ENCODE measurements at places on chromosomes 4 and X. TPM values are rescaled to one million over a fixed set of nuclear protein-coding genes. Genes with fewer than 3 reads are reported as not detected.

DNA sequence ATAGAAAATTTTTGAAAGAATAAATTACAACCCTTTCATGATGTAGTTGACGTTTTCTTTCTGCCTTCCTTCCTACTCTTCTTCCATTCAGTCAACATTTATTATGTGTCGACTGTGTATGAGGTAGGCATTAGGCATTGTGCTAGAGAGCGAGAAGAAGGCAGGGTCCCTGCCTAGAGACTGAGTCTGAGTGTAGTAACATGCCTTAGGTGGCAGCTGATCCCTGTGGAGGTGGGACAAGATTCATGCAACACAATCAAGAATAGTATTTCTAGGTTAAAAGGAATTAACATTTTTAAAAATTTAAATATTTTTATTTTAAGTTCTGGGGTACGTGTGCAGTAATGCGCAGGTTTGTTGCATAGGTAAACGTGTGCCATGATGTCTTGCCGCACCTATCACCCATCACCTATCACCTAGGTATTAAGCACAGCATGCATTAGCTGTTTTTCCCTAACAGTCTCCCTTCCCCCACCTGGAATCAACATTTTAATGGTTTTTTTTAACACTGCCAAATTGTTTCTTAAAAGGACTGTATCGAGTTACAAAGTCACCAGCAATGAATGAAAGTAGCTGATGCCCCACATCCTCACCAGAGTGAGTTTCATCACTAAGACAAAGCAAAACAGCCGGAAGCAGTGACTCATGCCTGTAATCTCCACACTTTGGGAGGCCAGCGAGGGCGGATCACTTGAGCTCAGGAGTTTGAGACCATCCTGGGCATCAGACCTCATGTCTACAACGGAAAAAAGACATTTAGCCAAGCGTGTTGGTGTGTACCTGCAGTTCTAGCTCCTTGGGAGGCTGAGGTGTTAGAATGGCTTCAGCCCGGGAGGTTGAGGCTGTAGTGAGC, 84.0 kb downstream of the WWC2 start:
- DNase-seq: peak; percentile 83

Gene C4orf54
- total RNA-seq: not detected

Gene MAGEB16
- total RNA-seq: not detected

DNA sequence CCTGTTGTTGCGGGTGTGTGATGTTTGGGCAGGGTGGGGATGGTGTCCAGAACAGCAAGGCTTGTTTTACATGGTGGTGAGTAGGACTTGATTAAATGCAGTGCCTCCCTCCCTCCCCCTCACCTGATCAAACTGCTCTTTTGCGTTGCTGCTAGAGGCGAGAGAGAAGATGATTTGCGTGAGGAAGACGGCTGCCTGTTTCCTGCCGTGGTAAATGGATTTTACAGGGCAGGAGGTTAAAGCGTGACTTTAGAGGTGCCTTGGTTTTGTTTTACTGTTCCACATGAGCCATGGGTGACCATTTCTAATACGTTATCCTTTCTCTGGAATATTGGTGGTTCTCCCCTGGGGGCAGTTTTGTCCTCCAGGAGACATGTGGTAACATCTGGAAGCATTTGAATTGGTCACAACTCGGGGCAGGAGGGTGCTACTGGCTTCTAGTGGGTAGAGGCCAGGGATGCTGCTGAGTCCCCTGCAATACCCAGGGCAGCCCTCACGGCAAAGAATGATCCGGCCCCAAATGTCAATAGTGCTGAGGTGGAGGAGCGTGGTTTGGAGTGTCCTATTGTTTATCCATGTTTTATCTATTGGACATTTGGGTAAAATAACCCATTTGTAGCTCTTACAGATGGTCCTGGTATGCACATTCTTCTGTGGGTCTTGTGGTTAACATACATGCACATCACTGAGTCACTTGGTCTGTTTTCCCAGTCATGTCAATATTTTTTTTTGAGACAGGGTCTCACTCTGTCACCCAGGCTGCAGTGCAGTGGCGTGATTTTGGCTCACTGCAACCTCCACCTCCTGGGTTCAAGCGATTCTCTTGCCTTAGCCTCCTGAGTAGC, 73.7 kb downstream of the SHROOM2 start:
- no peak for DNase-seq

Gene FAM47C
- not detected for total RNA-seq

- DNase-seq: no peak
Observed at GRCh38 chrX:13482746-13483541, 86.5 kb upstream of the EGFL6 start.

GRCh38 chr4:188297873-188298272, 158.6 kb downstream of the TRIML1 start:
- DNase-seq: peak; percentile 43

DNA sequence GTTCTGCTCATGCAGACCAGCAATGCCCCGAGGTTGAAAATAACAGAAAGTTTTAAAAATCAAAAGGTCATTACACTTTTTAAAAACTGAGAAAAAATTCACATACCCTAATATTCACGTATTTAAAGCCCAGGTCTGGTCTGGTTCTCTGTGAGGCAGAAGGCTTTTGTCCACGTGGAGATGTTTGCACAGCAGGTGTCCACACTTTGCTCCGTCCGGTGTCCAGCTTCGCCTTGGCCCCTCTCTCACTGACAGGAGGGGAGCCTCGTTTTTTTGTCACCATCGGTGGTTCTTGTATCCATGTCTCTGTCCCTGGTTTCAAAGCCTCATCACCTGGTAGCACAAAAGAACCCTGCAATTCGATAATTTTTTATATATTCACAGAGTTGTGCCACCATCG, 434.6 kb upstream of the FRG1 start:
- DNase-seq: no peak

Gene PIN4
- 5.5 TPM for total RNA-seq

- no peak for DNase-seq
Observed at GRCh38 chrX:37367946-37368345, 18.8 kb downstream of the PRRG1 start.

Gene SLBP
- 39.4 TPM for total RNA-seq

DNA sequence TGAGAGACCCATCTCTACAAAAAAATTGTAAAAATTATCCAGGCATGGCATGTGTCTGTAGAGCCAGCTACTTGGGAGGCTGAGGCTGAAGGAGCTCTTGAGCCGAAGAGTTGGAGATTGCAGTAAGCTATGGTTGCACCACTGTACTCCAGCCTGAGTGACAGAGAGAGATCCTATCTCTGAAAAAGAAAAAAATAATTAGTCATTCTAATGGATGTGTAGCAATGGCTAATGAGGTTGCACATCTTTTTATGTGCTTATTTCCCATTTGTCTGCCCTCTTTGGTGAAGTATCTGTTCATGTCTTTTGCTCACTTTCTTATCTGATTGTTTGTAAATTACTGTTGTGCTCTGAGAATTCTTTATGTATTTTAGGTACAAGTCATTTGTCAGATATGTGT, 19.0 kb upstream of the MAML3 start:
- no peak for DNase-seq

Gene SHROOM2
- 2.4 TPM for total RNA-seq

- DNase-seq: no peak
Observed at GRCh38 chrX:129310000-129310399, 213.3 kb downstream of the SMARCA1 start.

Gene IL2RG
- total RNA-seq: not detected

DNA sequence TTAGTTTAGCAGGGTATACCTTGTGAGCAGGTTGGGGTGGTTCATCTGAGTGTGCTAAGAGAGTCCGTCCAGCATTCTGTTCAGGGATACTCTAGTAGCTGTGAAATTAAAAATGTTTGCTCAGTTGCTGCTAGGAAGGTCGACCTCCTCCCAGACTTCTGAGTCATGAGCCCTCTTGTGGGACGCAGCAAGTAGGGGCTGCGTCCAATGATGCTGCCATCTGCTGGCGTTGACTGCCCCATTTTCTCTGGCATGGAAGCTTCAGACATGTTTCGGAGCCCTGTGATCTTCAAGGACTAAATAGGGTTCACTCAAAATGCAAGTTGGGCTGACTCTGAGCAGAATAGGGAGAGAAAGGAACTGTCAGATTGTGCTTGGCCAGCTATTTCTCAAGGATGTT, 201.0 kb upstream of the ARSJ start:
- DNase-seq: no peak

GRCh38 chr4:176150356-176150682, 45.1 kb downstream of the SPATA4 start:
- DNase-seq: peak; percentile 11

Gene TMEM255A
- 0.40 TPM for total RNA-seq

Gene BRCC3
- total RNA-seq: 19.4 TPM

DNA sequence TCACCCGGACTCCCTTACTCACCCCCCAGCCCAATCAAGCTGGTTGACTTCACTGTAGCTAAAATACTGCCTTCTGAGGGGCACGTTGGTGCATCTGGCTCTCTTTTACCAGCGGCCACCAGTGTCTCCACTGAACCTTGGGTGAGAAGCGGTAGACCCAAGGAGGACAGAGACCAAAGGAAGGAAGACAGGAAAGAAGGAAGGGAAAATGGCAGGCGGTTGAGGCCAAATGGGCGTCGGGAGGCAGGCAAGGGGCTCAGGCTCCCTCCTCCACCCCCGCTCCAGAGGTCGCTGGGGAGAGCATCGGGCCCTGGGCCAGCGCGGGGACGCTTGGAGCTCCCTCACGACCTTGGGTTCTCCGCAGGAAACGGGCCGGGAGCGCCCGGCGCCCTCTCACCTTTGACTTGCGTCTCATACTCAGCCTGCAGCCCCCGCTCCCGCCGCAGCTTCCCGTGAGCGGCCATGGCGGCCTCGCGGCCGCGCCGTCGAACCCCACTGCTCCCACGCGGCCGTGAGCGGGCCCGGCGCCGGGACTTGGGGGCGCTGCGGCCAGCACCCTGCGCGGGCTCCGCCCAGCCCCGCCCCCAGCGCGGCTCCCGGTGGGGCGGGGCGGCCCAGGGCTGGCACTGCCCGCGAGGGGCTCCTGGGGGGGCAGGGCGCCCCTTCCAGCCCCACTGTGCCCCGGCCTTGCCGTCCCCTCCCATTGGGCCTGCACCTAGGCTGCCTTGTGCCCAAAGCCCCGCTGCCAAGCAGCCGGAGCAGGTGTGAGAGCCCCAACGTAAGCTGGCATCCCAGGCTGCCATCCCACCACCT, at the start of gene ARHGAP4:
ARHGAP4 (minus strand) TSS at position 526 of the 813 bp plus-strand sequence; CDS start at position 464, 62 bp downstream.
- DNase-seq: no peak

DNA sequence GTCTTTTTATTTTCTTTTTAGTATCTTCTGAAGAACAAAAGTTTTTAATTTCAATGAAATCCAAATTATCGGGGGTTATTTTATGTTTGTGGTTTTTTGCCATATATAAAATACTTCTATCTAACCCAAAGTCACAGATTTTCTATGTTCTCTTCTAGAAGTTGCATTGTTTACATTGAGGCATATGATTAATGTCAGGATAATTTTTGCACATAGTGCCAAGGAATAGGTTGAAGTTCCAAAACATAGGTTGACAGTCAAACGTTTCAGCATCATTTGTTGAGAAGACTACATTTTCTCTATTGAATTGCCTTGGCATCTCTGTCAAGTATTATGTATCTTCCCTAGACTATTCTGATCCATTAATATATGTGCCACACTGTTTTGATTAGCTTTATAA, 64.5 kb downstream of the ANKRD17 start:
- DNase-seq: no peak

Gene HTRA3
- 0.17 TPM for total RNA-seq

GRCh38 chrX:107744868-107745267, 30.7 kb downstream of the TSC22D3 start:
- no peak for DNase-seq

DNA sequence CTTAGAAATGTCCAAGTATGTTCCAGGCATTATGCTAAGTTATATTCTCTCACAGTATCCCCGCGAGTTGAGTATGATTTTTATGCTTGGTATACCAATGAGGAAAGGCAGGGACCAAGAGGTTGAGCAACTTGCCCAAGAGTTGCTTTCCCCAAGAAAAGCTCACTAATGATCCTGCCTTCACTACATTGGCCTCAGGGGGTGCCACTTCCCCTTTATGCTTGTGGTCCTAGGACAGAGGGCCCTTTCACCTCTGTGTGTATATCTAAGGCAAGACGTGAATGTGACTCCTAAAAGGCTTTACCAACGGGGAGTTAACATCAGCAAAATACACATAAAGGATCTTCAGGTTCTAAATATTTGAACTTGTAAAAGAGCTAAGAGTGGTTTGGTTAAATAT, 164.4 kb upstream of the CPEB2 start:
- no peak for DNase-seq

DNA sequence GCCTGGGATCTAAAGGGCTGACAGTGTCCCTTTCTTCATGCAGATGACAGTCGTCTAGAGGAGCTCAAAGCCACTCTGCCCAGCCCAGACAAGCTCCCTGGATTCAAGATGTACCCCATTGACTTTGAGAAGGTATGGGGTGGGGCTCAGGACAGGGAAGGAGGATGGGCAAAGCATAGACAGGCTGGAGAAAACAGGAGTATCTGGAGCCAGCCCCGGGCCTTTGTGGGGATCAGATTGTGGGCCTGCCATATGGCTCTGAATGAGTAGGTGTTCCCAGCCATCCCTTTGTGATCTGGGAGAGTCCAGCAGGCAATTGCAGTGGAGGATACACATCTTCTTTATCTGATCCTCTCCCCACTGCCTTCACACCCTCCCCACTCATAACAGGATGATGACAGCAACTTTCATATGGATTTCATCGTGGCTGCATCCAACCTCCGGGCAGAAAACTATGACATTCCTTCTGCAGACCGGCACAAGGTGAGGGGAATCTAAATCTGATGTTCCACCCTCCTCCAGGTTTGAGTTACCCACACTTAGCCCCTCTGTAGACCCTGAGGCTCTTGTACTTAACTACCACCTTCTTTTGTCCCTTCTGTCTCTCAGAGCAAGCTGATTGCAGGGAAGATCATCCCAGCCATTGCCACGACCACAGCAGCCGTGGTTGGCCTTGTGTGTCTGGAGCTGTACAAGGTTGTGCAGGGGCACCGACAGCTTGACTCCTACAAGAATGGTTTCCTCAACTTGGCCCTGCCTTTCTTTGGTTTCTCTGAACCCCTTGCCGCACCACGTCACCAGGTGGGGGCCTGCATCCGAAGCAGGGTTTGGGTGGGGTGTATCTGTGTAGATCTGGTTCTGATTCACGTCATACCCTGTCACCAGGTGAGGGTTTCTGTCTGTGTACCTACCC, 5.8 kb upstream of the CDK16 start:
- DNase-seq: no peak
